ENCODE measurements at places on chromosomes 6 and 20.

GRCh38 chr6:57315111-57315510 is 2.3 kb upstream of the PRIM2 start:
- no peak for DNase-seq

- DNase-seq = no peak
These were observed 580.9 kb upstream of the FLRT3 start for GRCh38 chr20:14918281-14918680.

DNA sequence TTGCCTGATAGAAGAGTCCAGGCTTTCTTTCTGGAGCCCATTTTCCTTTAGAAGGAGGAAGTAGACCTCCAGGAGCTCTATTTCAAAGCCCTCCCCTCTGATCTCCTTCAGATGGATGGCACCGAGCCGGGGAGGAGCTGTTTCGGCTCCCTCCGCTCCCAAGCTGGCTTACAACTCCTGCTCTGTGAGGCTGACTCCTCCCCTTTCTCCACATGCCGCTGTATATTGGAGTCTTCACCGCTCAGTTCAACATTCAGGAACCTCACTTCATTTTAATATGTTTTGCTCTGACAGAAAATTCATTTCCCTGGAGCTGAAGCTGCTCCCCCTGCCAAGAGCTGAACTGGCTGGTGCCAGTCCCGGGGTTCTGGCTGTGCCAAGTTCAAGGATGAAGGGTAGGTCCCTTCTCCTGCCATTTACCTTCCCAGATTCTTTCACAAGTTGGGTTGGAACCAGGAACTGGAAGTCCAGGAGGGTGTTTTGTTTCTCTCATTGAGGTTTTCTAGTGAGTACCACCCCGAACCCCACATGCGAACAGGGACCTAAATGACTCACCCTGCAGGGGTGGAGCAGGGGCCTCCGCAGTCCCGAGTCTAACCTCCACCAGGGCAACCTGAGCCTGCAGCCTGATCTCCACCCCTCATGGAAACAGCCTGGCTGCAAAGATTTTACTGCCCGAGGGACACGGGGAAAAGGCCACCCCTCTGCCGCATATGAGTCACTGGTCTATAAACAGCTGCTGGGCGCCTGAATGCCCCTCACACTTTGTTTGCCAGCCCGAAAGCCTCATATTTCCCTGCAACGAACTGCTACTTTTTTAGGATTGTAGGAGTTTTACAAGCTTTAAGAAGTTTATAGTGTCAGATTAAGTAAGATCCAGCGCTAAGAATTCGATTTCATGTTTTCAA is 68.6 kb upstream of the FOXA2 start:
- DNase-seq = no peak

GRCh38 chr6:170174124-170174770 is 116.6 kb downstream of the DLL1 start:
- peak; percentile 46 for DNase-seq

- no peak for DNase-seq
These were observed 17.9 kb downstream of the MAVS start for GRCh38 chr20:3864518-3864917.

DNA sequence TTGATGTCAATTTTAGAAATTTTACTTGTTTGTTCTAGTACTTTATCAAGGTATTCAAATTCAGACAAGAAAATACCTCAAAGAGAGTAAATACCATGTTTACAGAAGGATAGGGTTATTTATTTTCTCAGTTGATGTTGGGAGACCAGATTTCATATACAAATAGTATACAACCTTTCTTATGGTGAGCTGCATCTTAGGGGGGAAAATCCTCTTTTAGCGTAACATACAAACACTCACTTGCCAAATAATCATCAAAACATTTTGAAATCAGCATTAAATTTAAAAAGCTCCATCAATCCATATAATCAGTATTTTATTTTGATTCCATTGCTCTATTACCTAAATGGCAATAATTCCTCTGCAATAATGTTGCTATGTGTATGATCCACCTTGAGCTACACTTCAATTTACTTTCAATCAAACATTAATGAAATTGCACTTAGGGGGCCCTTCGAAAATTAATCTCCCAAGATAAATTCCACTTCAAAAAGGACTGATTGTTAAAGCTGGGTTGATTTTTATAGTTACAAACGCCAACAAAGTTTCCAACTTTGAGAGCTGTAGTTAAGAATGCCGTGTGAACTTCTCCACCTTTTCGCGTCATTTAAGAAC is 2.2 kb downstream of the NKX2-4 start:
- no peak for DNase-seq

GRCh38 chr6:119028091-119028490 is 50.4 kb downstream of the FAM184A start:
- no peak for DNase-seq

DNA sequence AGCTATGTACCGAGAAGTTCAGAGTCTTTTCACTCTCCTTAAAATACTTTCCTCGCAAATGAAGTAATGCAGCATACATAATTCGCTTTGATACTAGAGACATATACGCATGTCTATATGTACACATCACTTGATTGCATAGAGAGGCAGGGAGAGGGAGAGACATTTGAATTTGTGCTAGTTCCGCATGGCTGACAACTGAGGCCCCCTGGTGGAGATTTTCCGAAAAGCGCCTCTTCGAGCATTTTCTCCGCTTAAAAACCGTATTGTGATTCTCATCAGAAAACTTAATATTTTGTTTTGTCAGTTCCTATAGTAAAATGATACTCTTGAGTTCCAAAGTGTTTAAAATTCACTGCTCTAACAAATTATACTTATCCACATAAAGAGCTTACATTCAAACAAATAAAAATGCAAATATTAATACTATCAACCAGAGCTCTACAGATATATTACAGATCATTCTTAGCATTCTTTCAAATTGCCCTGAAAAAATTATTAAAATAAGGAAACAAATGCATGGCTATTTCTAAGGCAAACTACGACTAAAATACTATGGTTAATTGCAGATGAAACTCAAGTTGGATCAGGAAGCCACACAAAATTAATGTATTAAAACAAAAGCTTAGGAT is 637 bp downstream of the MYLK4 start:
- peak; percentile 19 for DNase-seq

- no peak for DNase-seq
These were observed 1.5 kb downstream of the APOBEC2 start for GRCh38 chr6:41054511-41054910.

Measured in anterior cingulate cortex (tissue), 58 donors.